NCI-H2081 treated with DMSO at 0.1 percent for 48 hours (cell line): ENCODE measurements at places on chromosomes 16 and 17.

DNA sequence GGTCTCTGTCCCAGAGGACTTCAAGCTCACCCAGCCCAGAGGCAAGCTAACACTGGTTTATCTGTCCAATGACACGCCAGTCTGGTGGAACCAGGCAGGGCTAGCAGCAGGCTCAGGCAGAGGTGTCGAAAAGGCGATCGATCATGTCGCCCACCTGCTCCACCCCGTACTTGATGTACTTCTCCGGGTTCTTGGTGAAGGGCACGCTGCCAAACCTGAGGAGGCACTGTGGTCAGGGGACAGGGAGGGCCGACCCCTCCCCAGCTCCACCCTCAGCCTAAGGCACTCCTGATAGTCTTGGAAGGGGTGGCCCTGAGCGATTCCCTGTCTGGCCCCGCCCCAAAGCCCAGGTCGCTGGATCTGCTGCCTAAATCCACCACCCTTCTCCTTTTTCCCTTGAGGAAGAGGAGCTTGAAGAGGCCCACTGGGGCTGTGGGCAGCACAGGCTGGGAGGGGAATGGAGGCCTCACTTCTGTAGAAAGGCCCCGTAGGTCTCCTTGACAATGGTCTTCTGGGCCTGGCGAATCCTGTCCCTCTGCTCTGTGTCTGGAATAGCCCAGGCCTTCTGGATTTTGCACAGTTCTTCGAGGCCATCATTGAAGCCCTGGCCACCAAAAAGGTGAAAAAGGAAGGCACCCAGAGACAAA is 4.7 kb downstream of the ZACN start:
- DNase-seq, result no peak

- DNase-seq, result no peak
Observed at GRCh38 chr16:88764913-88765349, 20.1 kb downstream of the PIEZO1 start.

GRCh38 chr17:50173335-50173941 is 7.6 kb downstream of the SGCA start:
- DNase-seq, result no peak

GRCh38 chr16:63462316-63462715 is 1426.1 kb upstream of the CDH8 start:
- no peak for DNase-seq

DNA sequence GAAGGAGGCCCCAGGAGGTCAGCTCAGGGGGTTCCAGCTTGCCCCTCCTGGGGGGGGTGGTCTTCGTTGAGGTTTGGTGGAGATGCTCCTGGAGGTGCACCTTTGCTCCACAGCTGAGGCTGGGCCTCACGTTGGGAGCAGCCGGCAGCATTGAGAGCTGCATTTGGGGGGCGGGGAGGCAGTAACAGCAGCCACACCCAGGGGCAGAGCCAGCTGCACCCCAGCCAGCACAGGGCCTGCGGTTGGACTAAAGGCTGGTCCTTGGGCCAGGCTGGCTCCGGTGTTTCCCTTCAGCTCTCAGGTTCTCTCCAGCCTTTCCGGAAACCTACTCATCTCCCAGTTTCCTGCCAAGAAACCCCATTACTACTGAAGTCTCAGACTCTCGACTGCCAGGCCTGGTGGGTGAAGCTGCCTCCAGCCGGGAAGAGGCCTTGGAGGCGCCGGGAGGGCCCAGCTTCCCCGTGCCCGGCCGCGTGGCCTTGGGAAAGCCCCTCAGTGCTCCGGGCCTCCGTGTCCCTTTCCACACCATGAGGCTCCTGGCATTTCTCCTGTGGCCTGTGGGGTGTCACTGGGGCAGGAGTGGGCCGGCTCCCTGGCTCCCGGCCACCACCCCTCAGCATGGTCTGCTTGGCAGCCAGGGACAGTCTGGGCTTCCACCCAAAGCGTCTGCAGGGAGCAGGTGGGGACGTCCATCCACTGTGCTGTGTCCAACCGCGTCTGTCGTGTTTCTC is 14.0 kb upstream of the BAIAP2 start:
- DNase-seq, result no peak

- no peak for DNase-seq
Observed at GRCh38 chr16:86383488-86384262, 126.7 kb upstream of the FOXF1 start.

- no peak for DNase-seq
Observed at GRCh38 chr17:31524926-31525800, 133.7 kb downstream of the RAB11FIP4 start.

DNA sequence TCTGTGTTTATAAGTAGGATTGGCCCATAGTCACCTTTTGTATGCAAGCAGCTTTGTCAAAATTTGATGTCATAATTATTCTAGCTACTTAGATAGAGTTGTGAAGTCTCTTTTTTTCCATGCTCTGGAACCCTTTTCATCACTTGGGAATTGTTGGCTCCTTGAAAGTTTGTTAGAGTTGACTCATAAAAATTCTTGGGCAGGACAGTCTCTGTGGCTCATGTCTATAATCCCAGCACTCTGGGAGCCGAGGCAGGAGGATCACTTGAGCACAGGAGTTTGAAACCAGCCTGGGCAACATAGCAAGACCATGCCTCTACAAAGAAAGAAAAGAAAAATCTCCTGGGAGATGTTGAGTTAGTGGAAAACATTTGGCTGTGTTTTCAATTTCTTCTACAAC is 45.7 kb upstream of the MRC2 start:
- DNase-seq, result no peak

DNA sequence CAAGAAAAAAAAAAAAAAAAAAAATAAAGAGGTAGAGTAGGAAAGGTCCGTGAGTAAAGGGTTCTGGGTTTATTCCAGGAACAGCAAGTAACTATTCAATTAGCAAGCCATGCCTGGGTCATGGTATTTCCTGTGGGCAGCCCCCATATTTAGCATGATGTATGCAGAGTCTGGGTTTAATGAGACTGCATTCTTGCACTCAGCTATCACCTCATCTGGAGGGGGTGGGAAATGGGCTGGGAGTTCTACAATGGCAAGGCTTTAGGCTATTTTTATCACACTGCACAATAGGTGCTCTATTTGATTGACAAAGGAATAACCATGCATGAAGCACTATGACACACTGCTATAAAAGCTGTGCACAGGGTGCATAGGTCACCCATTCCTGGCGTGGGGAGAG is 104.0 kb upstream of the CCL2 start:
- no peak for DNase-seq
